8988T (cell line): ENCODE measurements at places on chromosomes 4 and X.

DNA sequence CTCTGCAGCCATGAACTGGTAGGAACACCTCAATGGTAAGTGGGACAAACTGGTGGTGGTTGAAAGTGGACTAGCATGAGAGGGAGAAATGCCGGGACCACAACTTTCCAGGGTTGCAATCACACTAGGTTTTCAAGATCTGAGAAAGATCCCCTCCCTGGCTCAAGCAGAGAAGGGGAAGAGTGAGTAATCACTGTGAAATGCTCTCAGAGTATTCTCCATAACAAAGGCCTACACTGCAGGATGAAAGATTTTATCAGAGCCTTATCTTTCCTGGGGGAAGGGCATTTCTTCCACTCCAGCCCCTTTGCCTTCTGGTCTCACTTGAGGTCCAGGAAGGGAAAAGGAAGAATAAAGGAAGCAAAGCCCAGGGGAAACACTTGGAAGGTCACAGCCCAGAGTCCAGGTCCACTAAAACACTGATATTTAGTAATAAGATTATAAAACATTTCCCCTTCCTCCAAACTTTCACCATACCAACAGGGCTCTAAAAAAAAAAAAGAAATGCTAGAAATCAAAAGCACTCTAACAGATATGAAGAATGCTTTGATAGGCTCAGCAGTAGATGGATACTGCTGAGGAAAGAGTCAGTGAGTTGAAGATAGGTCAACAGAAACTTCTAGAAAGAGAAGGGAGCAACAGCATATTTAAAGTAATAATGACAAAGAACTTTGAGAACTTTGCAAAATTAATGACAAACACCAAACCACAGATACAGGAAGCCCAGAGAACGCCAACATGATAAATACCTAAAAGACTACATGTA lies 95.9 kb downstream of the WDFY3 start:
- no peak for DNase-seq

- DNase-seq, result no peak
Observed at GRCh38 chrX:46310815-46311497, 234.3 kb downstream of the ZNF674 start.

DNA sequence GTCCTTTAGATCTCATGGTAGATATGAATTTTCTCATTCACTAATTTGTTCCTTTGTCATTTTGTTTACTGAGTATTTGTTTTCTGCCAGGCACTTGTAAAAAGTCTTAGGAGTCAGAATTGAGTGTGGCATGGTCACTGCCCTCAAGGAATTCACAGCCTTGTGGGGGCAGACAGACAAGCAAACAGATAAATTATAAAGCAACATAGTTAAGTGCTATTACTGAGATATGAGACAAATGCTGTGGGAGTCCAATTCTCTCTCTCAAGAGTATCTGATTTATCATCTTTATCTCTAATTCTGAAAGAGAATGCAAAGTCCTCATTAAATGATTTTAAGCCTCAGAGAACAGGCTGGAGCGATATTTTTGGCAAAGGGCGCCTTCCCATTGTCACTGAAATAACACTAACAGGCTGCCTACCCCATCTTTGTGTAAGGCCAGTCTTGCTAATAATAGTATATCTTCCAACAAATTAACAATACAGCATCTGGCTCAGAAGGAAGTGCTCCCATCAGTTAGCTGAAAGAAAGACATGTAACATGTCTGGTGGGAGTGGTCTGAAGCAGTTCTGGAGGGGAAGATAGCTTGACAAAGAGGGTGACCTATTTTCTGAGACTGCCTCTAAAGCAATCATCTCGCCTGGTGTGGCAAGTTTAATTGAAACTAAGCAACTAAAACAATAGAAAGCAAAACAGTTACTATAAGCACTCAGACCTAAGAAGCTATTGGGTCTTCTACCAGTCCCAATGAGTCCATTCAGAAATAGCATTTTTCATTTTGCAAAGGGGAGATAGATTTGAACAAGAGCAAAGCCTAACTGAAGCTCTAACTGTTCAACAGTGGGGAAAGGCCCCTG lies 61.5 kb upstream of the AMOT start:
- no peak for DNase-seq

GRCh38 chr4:48645225-48645794 lies 134.8 kb downstream of the FRYL start:
- no peak for DNase-seq

DNA sequence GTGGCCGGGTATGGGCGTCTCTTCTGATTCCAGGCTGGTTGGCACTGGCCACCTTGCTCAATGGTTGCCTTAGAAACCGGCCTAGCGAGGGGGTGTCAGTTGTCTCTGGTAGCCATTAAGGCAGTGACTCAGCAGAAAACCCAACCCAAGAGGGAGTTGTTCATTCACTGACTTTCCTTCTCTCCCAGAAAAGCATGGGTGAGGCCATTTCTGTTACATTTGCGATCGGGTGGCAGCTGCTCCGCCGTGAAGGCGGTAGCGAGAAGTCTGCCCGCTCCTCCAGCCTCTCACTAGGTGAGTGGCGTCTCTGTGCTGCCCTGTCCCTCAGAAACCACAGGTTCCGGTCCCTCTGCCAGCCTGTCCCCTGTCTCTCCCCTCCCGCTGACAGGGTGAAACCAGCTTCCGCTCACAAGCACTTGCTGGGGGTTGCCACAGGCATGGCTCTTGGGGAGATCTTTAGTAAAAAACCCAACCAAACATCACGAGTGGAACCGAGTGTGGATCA lies 17.4 kb downstream of the IRAK1 start:
- no peak for DNase-seq

DNA sequence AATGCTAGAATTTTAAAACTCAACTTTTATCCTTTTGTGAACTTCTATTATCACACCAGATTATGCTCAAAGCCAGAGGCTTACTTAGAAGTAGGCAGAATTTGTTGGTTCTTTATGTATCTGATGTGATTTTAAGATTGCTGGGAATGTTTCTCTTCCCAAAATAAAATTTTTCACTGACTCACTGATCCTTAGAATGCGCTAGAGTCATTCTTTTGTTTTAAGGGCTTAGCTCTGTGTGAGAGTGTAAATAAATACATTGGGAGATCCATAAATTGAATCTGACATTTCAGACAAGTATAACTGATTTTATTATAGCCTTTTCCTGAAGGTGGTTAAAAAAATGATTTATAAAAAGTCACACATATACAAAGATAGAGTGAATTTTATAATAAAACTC lies 101.3 kb downstream of the LARP1B start:
- DNase-seq, result no peak

- DNase-seq, result no peak
Observed at GRCh38 chr4:10670321-10670720, 14.2 kb downstream of the CLNK start.

- no peak for DNase-seq
Observed at GRCh38 chr4:76987685-76988084, 38.1 kb downstream of the SEPTIN11 start.

DNA sequence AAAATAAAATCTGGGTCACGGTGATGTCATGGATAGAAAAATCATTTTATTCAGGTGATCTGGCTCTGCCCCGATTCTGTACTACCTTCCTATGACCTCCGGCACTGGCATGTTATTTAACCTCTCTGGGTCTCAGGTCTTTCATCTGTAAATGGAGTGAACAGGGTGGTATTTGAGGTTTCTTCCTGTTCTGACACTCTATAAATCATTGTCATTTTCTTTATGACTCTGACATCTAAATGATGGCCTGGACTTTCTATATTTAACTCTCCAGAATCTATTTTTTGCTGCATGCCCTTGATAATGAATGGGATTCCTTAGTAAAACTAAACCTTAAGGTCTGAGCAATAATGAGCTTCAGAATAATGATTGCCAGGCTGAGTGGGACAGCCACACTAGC lies 422.0 kb upstream of the CNKSR2 start:
- DNase-seq, result no peak

GRCh38 chrX:64976673-64977040 lies 407 bp upstream of the ZC4H2 start:
- no peak for DNase-seq
